ENCODE measurements at places on chromosomes 3 and 15.

GRCh38 chr3:87145553-87145952, 81.6 kb upstream of the CHMP2B start:
- no peak for DNase-seq

DNA sequence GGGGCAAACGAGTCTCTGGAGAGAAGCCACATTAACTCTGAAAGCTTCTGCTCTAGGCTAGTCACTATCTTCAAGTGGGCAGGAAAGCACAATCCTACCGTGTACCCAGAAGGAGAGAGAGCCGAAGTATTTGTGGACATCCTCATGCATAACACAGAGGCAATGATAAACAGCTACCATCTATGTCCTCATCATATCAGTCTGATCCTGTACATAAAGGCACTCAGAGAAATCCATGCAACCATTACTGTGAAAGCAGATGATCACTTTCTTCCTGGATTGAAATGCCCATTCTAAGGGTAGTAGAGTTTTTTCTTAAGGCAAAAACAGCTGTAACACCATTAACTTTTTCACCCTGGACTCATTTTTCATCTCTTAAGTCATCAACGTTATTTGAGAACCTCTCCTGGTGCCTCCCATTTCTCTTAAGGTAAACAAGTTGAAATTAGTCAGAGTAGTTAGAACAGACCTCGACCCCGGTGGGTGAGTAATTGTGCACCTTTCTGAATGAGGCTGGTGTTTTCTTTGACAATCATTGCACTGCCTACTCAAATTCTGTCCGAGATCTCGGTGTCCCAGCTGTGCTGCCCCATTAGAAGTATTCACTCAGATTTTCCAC, 327.4 kb downstream of the SHQ1 start:
- no peak for DNase-seq

DNA sequence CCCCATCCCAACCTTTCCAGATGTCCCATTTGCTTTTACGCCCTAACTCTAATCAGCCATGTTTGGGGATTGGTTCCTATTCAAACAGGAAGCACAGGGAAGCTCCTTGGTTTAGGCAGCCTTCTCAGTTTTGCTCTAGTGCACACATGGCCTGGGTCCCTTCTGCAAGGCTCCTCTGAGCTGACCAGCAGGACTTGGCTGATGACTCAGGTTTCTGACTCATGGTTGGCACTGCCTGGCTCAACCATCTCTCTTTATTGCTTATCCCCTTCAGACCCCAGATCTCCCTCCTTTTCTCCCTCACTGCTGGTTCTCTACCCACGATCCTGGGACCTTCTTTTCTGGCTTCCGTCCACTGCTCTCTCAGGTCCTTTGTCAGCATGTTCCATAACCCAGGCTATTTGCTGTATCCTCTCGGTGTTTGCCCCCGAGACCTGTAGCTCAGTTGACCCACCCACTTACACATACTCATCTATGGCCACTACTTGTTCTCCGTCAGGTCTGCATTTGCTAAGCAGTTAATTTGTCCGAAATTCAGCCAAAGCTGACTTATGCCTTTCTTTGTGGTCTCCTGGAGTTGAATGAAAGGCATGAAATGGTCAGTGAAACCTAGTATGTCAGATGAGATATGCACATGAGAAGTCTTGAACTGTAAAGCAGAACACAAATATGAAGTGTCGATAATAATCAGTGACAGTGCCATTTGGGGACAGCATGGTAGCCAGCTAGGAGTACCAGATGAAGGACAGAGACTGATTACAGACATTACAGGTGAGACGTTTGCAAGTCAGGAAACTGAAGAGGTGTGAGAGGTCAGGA, 323.5 kb upstream of the ROPN1 start:
- no peak for DNase-seq

- no peak for DNase-seq
These were observed 18.8 kb downstream of the CXCR6 start for GRCh38 chr3:45962033-45962432.

DNA sequence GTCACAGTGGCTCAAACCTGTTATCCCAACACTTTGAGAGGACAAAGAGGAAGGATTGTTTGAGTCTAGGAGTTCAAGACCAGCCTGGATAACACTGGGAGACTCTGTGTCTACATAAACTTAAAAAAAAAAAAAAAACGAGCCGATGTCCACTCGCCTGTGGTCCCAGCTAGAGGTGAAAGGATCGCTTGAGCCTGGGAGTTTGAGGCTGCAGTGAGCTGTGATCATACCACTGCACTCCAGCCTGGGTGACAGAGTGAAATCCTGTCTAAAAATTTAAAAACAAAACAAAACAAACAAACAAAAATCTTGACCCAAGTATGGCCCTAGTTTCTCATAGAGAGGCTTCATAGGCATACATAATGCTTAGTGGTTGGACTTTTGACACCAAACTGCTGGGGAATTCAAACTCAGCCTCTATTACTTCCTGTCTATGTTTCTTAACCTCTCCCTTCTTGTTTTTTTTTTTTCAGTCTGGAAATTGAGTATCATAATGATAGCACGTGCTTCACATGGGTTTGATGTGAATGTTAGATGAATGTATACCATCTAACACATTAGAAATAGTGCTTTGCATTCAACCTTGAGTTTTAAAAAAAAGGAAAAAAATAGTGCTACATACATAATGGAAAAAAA, 46.4 kb upstream of the CAPN7 start:
- no peak for DNase-seq

DNA sequence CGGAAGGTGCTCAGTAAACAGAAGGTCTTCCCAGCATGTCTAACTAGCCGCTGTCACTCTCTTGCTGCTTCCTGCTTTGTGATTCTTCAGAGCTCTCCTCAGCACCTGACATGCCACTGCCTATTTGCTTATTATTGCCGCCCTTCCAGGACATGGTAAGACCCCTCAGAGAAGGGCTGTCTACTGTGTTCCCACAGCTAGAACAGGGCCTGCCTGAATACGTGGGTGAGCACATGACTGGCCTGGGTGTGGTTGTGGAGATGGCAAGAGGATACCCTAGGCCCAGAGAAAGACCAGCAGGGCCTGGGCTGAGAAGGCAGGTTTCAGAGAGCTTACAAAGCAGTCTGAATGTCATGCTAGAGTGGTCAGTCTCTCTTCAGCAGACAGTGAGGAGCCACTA, 2.4 kb upstream of the EPHB1 start:
- no peak for DNase-seq

- no peak for DNase-seq
These were observed 44.7 kb downstream of the MYO1E start for GRCh38 chr15:59327942-59328341.

GRCh38 chr3:193842029-193842798, 249.2 kb downstream of the OPA1 start:
- no peak for DNase-seq

- DNase-seq = no peak
These were observed 21.3 kb downstream of the ADGRG7 start for GRCh38 chr3:100630664-100631063.

DNA sequence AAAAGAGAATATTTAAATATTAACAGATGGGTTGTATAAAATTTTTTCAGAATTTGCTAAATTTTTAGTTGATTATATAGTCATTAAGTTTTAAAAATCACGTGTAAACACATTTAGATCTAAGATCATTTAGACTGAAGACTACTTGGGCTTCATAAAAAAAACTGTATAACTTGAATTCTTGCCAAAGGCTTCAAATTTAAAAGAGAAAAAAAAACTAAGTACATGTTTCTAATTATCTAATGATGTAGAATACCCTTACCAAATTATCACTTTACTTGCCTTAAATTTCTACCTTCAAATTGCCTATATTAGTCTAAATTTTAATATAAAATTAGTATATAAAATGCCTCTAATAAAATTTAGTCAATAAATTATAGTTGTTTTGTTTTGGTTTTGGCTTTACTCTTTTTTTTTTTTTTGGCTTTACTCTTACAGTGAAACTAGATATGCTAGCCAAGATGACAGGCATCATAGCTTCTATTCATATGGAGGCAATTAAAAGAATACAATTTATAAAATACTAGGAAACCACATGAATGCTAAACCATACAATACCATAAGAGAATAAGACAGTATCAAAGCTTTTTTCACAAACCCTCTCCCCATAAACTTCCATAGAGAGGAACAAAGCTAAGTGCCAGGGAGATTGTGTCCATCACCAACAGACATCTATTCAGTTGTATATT, 183.1 kb upstream of the KCNMB2 start:
- no peak for DNase-seq

DNA sequence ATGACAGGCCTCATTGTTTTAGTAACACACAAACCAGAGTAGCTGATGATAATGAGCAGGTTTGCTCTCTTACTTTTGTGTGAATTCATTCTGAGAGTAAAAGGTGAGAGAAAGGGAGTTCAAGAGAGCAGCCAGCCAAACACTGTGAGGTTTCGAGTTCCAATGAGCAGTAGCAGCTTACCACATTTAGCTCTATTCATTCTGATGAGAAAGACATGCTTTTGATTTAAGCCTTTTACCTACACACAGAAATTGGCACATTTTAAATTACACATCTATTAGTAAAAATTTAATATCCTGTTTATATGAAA, 28.0 kb downstream of the GLDN start:
- DNase-seq = no peak

Data from NCI-H1417 treated with DMSO at 0.1 percent for 48 hours (cell line).